ENCODE measurements at places on chromosomes 5 and 9. TPM values are rescaled to one million over a fixed set of nuclear protein-coding genes. Genes with fewer than 3 reads are reported as not detected.

GFPT2 gene
- total RNA-seq = 17.4 TPM

- no peak for DNase-seq
These were observed 139.5 kb downstream of the NIPBL start for GRCh38 chr5:37015795-37016666.

- no peak for DNase-seq
These were observed 17.6 kb downstream of the ECM2 start for GRCh38 chr9:92518199-92518598.

GRCh38 chr9:86795823-86796553 lies 151.3 kb downstream of the GAS1 start:
- DNase-seq = no peak

GRCh38 chr5:149474198-149474597 lies 77.0 kb downstream of the CSNK1A1 start:
- no peak for DNase-seq

GRCh38 chr9:112283582-112284253 lies 49.7 kb downstream of the PTBP3 start:
- no peak for DNase-seq

GRCh38 chr5:96125231-96125891 lies 163.7 kb upstream of the ELL2 start:
- no peak for DNase-seq

Measured in mucosa of descending colon (tissue), 3 donors.